Uterine smooth muscle cell (primary cell): ENCODE measurements at places on chromosomes 2 and 18. TPM values are rescaled to one million over a fixed set of nuclear protein-coding genes. Genes with fewer than 3 reads are reported as not detected.

Gene LIMS3
- total RNA-seq, result 13.9 and 14.7 TPM in 2 replicates

Gene RGPD4
- total RNA-seq, result not detected in 2 replicates

Gene CRYGD
- not detected in 2 replicates for total RNA-seq

Gene HOXD13
- 7.5 and 7.7 TPM in 2 replicates for total RNA-seq

Gene CFAP210
- under 0.01 TPM in 1 of 2 replicates, not detected in the other for total RNA-seq

Gene ZSWIM2
- total RNA-seq, result 0.11 and 0.62 TPM in 2 replicates

Gene ELOA2
- not detected in 2 replicates for total RNA-seq

Gene RAB17
- total RNA-seq, result 0.11 and 0.12 TPM in 2 replicates

Gene FAM124B
- total RNA-seq, result 0.12 and 0.22 TPM in 2 replicates

Gene TSPYL6
- total RNA-seq, result not detected in 2 replicates

Gene CHRNA1
- not detected in 2 replicates for total RNA-seq

Gene SLC19A3
- total RNA-seq, result under 0.01 TPM in 2 replicates

Gene ACTG2
- total RNA-seq, result 2.9 and 6.2 TPM in 2 replicates

Gene HDHD2
- 22.9 and 26.1 TPM in 2 replicates for total RNA-seq

Gene COA5
- total RNA-seq, result 20.9 and 30.9 TPM in 2 replicates

Gene KANSL1L
- 15.5 and 23.4 TPM in 2 replicates for total RNA-seq

Gene SRD5A2
- not detected in 2 replicates for total RNA-seq

Gene FIGN
- 1.4 and 1.7 TPM in 2 replicates for total RNA-seq

Gene SCYGR6
- total RNA-seq, result not detected in 2 replicates

Gene THSD7B
- total RNA-seq, result under 0.01 TPM in 1 of 2 replicates, not detected in the other

Gene C2orf78
- not detected in 2 replicates for total RNA-seq

Gene CDKL4
- 0.75 and 0.77 TPM in 2 replicates for total RNA-seq

Gene IL1R2
- total RNA-seq, result not detected in 2 replicates

Gene TRIP12
- 262 and 314 TPM in 2 replicates for total RNA-seq

Gene CFC1
- total RNA-seq, result not detected in 2 replicates

Gene TMEM214
- total RNA-seq, result 38.7 and 45.9 TPM in 2 replicates

Gene FBXO36
- total RNA-seq, result 1.9 and 4.5 TPM in 2 replicates

Gene ABCA12
- total RNA-seq, result under 0.01 TPM in 1 of 2 replicates, not detected in the other

Gene OXER1
- total RNA-seq, result 0.12 TPM in 1 of 2 replicates, not detected in the other

Gene RBFA
- total RNA-seq, result 31.2 and 31.5 TPM in 2 replicates

Gene CASP10
- 4.5 and 6.1 TPM in 2 replicates for total RNA-seq

Gene PPP3R1
- total RNA-seq, result 31.0 and 33.9 TPM in 2 replicates

Gene OSBPL1A
- total RNA-seq, result 47.5 and 67.2 TPM in 2 replicates
